ENCODE measurements at places on chromosomes 1 and 21.

DNA sequence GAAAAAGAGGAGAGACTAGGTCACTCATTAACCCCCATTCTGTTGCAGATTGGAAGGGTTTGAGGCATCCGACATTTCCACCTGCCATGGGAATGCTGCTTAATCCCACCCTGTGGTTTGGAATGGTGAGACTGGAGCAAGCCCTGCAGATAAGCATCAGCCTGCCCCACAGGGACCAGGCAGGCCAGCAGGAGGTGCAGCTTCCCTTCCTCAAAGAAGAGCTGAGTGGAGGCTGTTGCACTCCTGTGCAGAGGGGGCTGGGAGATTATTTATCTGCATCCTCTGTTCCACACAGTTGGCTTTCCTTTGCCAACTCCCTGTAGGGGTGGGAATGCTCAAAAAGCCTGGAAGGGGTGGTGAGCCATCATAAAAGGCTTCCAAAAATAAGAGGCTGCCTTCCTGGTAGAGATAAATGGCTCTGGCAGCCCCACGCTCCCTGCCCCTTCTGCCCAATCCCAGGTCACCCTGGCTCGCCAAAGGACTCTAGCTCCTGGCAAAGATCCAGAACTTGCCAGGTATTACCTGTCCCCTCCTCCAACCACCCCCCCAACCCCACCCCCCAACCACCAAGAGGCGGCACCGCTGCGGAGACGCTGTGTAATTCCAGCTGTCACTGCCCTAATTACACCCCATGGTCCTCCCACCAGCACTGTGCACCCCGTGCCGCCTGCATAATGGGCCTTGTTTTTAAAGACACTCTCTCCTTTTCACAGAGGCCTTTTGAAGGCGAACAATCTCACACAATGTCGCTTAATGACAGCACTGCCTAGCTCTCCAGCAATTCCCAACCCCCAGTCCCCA, 83.0 kb upstream of the ZC3H12A start:
- no peak for DNase-seq

GRCh38 chr1:115838431-115839028, 2.4 kb downstream of the NHLH2 start:
- DNase-seq: no peak

- no peak for DNase-seq
Measured at GRCh38 chr1:170836141-170836540, 99.2 kb upstream of the MROH9 start.

DNA sequence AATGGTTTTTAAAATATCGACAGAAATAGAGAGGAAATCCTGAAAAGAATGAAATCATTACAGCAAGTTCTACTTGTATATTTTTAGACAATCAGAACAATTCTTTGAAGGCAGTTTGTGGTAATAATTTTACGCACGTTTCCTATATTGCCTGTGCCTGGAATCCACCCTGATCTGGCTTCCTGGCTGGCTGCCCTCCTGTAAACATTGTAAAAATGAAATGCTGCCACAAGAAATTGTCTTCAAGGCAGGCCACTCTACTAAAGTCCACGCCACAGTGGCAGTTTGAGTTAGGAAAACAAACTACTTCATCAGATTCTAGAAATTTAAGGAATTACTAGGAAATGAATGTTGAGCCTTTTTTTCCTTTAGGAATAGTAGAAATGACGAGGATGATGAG, 454.5 kb upstream of the NR5A2 start:
- no peak for DNase-seq

- DNase-seq: no peak
Measured at GRCh38 chr1:118159569-118159968, 25.5 kb downstream of the SPAG17 start.

- DNase-seq: no peak
Measured at GRCh38 chr1:101071470-101071891, 45.9 kb upstream of the DPH5 start.

GRCh38 chr1:180096584-180097325, 57.9 kb upstream of the QSOX1 start:
- DNase-seq: no peak

GRCh38 chr1:222023025-222023424, 281.1 kb upstream of the DUSP10 start:
- DNase-seq: no peak

- no peak for DNase-seq
Measured at GRCh38 chr1:215608646-215609045, 41.5 kb downstream of the KCTD3 start.

DNA sequence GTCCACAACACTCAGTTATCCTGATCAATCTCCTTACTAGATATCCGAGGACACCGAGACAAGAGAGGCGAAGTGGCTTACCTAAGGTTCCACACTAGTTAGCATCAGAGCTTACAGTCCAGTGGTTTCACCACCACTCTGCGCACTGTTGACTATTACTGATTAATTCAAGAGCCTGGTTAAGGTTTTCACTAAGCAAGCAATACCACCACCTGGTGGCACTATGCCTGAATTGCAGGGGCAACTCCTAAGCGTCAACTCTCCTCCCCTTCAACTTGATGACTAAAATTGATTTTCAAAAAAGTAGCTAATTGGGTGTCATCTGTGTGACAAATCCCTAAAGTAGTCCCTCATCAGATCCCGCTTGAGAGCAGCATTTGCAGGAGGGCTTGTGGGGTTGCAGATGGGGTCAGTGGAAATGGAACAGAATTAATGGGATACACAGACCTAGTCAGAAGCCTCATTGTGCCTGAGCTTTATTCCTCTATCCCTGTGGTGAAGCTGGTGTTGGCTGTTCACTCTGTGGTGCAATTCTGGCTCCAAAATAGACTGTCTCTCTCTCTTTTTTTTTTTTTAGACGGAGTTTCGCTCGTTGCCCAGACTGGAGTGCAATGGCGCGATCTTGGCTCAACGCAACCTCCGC, 9.1 kb downstream of the TTC22 start:
- peak; percentile 75 for DNase-seq

Data from Kasumi-1 (cell line).